ENCODE measurements at places on chromosomes 16 and 17.

DNA sequence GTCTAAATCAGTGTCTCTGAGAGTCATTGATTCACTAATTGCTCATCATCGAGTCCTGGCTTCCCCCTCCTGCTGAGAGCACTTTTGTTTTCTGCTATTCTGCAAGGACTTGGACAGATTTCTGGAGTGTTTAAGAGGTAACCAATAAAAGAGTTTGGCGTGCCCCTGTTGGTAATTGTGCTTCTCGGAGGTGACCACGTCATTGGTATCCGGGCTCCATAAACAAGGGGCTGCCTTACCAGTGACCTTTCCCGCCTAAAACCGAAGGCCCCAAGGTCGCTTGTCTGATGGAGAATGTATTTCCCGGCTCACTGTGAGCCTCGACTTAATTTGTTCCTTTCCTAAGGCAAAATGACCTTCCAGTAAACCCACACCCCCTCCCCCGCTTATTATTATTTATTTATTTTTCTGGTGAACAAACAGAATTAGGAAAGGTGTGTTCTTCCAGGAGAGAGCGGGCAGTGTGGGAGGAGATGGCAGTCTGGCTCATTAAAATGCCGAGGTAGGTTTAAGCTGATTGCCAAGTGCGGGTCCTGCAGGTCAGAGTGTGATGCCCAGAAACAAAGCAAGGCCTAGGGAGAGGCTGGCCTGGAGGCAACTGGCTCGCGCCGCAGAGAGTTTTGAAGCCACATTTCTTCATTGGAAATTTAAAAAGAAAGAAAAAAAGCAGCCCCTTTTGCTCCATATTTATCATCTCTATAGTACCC lies 30.2 kb downstream of the MSI2 start:
- no peak for DNase-seq

- DNase-seq: no peak
Measured at GRCh38 chr17:35727635-35728034, 3.8 kb upstream of the RASL10B start.

DNA sequence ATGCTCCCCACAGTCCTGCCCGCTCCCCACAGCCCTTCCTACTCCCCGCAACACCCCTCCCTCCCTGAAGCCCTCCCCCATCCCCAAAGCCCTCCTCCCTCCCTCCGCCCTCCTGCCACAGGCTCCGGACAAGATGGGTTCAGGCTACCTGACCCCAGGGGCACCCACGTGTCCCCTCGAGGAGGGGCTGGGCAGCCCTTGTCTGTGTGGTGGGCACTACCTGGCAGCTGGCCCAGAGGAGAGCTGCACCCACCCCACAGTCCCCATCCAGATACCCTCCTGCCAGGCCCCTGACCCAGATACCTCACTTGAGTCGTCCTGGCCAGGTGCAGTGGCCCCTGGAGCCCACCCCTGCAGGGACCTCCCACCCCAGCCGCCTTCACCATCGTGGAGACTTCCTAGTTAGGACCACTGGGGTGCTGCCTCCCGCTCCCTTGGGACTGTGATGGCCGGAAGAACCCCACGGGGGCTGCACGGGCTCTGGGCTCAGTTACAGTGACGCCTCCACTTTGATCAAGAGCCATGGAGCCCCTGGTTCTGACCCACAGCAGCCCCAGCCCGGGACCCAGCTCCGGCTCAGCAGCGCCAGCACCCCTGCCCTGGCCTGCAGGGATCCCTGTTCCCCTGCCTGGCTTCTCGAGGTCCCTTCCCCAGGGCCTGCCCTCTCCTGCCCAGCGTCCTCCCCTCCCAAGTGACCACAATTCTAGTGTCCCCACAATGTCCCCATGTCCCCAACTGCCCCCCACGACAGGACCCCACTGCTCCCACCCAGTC lies 806 bp downstream of the PERCC1 start:
- DNase-seq: no peak

DNA sequence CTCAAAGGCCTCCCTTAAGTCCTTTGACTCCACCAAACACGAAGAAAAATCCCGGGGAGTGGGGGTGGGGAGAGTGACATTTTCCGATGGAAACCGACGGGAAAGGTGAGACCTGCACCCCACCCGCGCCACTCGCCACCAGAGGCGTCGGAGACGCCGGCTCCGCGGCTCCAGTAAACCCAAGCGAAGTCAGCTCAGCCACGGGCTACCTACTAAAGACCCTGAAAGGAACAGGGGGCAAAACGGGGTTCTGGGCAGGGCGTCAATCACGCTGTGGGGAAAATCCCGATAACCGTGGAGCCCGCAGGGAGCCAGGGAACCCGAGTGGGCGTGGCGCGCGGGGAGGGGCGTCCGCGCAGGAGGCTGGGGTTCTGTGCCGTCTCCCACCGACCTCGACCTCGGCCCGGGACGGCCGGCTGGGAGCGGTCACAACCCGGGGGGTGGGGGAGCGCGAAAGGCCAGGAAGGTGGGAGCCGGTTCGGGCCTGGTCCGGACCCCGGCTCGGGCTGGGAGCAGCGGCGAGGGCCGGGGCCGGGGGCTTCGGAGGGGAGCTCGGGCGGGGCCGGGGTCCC lies 565 bp downstream of the WDR45B start:
- peak; percentile 40 for DNase-seq

DNA sequence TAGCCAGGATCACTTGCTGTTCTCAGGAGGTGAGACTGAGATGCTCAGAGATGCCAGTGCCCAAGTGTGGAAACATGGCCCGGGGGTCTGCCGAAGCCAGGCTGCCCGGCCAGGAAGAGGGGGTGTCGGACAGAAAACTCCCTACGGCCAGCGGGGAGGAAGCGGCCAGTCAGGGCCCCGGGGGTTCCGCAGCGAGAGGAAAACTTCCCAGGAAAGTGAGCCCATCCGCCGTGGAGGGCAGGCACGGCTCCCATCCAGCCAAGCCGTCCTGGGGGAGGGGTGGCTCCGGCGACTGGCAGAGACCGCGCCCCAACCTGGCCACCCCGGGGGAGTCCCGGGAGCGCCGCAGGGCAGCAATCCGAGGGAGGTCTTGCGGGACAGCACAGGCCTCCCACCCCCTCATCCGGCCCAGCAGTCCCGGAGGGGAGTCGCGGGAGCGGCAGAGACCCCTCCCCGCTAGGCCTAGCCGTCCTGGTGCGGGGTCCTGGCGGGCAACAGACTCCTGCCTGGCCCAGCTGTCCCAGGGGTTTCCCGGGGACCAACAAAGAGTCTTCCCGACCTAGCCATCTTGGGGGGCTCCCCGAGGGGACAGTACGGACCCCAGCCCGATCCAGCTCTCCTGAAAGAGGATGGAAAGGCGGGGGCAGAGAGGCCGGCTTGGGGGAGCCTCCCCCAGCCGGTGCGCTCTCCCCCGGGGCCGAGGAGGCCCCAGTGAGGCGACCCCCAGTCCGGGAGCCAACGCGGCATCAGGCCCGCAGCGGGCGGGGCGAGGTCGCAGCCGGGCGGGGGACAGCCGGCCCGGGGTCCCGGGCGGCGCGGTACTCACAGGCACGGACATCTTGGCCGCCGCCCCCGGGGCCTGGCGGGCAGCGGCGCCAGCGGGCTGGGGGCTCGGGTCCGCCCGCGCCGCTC lies 13.8 kb upstream of the BCAR1 start:
- DNase-seq: no peak

- DNase-seq: no peak
Measured at GRCh38 chr17:29495011-29495410, 71.8 kb downstream of the ABHD15 start.

- no peak for DNase-seq
Measured at GRCh38 chr16:64470916-64471315, 650.9 kb downstream of the CDH11 start.

GRCh38 chr16:425740-426114 lies 278 bp downstream of the RAB11FIP3 start:
- peak; percentile 48 for DNase-seq

DNA sequence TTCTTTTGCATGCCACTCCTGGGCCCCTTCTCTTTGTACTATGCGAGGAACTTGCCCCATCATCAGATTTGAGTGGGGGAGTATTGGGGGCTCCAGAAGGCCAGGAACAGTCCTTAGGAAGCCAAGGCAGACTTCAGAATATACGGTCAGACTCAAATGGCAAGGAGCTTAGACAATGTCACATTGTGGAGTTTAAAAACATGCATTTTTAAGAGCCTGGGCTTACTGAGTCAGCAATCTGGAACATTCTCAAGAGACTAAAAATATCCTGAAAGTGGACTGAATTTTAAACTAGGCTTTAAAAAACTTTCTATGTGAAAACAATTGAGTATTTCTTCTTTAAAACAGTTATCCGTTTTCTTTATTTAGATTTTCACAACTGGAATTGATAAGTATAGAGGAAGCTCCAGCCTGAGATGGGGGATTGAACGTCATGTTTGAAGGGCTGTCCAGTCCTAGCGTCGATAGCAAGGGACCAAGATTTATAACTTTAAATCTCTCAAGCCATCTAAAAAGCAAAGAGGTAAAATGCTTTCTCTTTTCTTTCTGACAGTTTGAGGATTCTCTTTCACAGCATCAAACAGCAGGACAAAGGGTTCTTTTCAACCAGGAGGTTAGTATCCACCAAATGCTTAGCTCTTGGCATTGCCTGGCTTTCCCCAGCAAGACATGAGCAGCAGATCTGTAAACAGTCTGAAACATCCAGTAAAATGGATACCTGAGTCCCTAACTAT lies 45.8 kb upstream of the CDRT4 start:
- no peak for DNase-seq

- DNase-seq: no peak
Measured at GRCh38 chr17:72930031-72930430, 162.5 kb downstream of the SLC39A11 start.

GRCh38 chr17:59512844-59513385 lies 52.5 kb upstream of the DHX40 start:
- no peak for DNase-seq

GRCh38 chr17:74125156-74125555 lies 78.3 kb upstream of the RPL38 start:
- no peak for DNase-seq

- no peak for DNase-seq
Measured at GRCh38 chr16:48556243-48556912, 53.6 kb downstream of the N4BP1 start.

- DNase-seq: no peak
Measured at GRCh38 chr16:87664792-87665191, 62.5 kb downstream of the JPH3 start.

DNA sequence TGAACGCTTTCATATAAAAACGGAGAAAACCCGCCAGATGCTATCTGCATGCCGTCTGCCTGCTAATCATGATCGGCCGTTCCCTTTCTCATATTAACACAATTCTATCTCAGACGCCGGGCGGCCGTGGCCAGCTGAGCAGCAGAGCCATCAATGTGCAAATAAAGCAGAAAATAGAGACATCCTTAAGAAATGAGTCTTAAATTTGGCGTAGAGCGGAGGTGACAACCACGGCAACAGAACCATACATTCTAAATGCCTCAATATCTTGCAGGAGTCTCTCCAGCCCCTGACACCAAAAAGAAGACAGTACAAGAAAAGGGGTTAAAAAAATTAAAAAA lies 2.7 kb upstream of the IRX5 start:
- no peak for DNase-seq

DNA sequence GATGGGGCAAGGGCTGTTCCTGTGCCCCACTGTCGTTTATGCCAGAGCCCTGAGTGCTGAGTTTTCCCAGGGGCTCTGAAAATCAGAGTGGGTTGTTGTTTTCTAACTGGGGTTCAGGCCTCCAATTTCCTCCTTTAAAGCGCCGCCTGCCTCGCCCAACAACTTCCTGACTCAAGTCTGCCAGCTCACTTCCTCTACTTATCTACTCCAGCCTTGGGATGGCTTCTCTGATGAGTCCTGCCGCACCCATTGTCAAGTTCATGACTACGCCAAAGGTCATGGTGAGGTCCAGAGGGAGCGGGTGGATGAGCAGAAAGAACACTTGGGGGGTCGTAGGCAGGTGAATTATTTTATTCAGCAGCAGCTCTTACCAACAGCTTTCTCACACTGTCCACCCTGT lies 104.7 kb downstream of the UTP18 start:
- DNase-seq: no peak

DNA sequence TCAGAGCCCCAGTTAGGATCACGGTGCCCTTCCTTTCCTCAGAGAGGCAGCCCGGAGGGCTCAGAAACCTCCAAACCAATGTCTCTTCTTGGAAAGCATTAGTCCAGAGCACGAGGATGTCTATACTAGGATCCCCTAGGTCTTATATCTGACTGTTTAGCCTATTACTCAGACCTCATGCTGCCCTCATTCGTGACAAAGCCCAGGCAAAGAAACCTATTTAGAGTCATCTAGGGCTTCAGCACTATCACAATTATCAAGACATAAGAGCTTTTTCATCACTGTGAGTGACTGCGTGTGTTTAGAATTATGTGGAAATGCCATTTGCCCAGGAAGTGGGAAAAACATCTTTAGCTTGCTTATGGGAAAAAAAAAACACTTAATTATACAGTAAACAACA lies 159.8 kb upstream of the NOL11 start:
- DNase-seq: no peak

- no peak for DNase-seq
Measured at GRCh38 chr17:71455219-71455618, 665.6 kb upstream of the SOX9 start.

GRCh38 chr16:69193855-69194254 lies 6.9 kb downstream of the SNTB2 start:
- no peak for DNase-seq

DNA sequence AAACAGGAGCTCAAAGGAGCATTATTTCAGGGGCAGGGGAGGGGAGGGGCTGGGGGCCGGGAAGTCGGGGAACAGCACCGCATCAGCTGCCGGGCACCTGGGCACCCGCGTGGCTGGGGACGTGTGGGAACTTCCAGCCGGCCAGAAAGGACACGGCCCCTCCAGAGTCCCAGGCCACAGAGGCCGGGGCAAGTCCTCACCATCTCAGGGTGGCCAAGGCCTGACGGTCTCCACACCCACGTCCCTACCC lies 1.1 kb downstream of the PGAP6 start:
- DNase-seq: no peak

- DNase-seq: no peak
Measured at GRCh38 chr17:71441098-71441497, 679.7 kb upstream of the SOX9 start.

DNA sequence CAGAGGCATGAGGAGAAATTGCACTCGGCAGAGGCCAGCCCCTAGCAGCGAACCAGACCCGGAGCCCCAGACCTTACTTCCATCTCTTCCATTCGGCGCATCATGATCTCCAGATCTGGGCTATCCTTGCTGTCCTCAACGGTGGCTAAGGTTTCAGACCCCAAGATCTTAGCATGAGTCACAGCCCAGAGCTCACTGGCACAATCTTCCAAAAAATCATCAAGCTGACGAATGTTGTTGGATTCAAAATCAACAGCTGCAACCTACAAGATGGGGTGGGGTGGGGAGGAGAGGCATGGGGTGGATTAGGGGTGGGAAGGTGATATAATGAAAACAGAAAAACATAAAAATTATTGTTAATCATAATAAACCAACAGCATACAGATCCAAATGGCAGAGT lies 39.7 kb upstream of the PITPNM3 start:
- no peak for DNase-seq

- no peak for DNase-seq
Measured at GRCh38 chr17:15883617-15884111, 61.3 kb upstream of the ADORA2B start.

DNA sequence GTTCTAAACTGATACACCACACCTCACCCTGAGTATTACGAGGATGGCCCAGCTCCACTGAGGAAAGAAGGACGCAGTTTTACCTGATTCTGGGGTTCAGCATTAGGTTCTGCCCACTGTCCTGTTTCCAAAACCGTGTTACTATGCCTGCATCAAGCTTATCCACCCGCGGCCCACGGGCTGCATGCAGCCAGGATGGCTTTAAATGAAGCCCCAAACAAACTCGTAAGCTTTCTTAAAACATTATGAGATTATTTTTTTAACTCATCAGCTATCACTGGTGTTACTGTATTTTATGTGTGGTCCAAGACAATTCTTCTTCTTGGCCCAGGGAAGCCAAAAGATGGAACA lies 4.0 kb upstream of the CD300LG start:
- no peak for DNase-seq

- no peak for DNase-seq
Measured at GRCh38 chr16:68823401-68824135, 19.8 kb upstream of the TANGO6 start.
